ENCODE measurements at places on chromosomes 16 and 17. TPM values are rescaled to one million over a fixed set of nuclear protein-coding genes. Genes with fewer than 3 reads are reported as not detected.

DNA sequence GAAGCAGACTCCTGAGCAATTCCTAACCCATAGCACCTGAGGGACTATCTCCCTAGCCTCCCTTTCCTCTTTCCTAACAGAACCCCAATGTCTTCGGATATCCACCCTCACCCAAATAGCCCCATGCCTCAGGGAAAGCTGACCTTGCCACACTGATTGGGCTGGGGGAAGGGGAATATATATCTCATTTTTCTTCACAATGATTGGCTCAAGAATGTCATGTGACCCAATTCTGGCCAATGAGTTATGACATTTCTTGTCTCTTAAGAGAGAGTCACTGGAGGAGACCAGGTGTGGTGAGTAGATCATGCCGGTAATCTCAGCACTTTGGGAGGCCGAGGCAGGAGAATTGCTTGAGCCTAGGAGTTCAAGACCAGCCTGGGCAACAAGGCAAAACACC, 71.9 kb upstream of the NLK start:
- no peak overlapping the region for H3K27ac ChIP-seq
- DNase-seq: no peak
- no peak overlapping the region for H3K4me3 ChIP-seq
- H3K27me3 ChIP-seq: peaks cover 15% of the 10 kb centered on the region
- no peaks in the 10 kb centered on the region for H3K36me3 ChIP-seq

DNA sequence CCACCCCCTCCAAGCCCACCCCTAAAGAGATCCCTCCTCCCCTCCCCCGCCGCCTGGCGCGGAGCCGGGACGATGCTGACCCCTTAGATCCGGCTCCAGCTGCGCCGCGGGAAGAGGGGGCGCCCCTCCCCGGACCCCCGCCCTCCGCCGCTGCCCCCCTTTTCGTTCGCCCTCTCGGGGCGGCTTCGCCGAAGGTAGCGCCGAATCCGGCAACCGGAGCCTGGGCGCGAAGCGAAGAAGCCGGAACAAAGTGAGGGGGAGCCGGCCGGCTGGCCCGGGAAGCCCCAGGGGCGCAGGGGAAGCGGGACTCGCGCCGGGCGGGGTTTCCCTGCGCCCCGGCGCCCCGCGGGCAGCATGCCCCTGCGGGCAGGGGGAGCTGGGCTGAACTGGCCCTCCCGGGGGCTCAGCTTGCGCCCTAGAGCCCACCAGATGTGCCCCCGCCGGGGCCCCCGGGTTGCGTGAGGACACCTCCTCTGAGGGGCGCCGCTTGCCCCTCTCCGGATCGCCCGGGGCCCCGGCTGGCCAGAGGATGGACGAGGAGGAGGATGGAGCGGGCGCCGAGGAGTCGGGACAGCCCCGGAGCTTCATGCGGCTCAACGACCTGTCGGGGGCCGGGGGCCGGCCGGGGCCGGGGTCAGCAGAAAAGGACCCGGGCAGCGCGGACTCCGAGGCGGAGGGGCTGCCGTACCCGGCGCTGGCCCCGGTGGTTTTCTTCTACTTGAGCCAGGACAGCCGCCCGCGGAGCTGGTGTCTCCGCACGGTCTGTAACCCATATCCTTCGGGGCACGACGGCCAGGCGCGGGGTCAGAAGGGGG, 623 bp downstream of the CACNA1G start:
- H3K27ac ChIP-seq: no peak overlapping the region
- peaks cover 18% of the 10 kb centered on the region for H3K4me1 ChIP-seq
- no peak overlapping the region for H3K4me3 ChIP-seq
- H3K36me3 ChIP-seq: no peaks in the 10 kb centered on the region

DNA sequence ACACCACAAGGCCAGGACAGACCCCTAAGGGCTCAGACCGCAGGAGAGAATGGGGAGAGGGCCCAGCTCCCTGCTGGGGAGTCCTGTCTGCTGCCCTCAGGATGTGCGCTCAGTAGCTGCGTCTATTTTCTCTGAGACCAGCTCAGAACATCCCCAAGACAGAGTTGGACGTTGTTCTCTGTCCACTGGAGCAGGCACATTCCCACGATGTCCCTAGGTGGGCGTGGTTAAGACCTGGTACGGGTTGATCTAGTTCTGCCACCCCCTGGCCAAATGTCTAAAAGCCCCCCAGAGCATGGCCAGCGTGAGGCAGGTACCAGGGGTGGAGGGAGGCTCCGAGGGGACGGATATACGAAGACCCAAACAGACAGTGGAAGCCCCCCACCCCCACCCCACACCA, 842 bp upstream of the CALB2 start:
- no peaks in the 10 kb centered on the region for H3K36me3 ChIP-seq
- no peak overlapping the region for H3K4me3 ChIP-seq
- DNase-seq: no peak
- no peak overlapping the region for H3K27ac ChIP-seq
- peaks cover 24% of the 10 kb centered on the region for H3K27me3 ChIP-seq
- H3K4me1 ChIP-seq: peaks cover 2% of the 10 kb centered on the region

- peaks cover 8% of the 10 kb centered on the region for H3K4me1 ChIP-seq
- H3K4me3 ChIP-seq: no peak overlapping the region
- peaks cover 61% of the 10 kb centered on the region for H3K27me3 ChIP-seq
- H3K27ac ChIP-seq: no peak overlapping the region
- H3K36me3 ChIP-seq: no peaks in the 10 kb centered on the region
- DNase-seq: no peak
Observed at GRCh38 chr17:74677558-74678466, 34.9 kb downstream of the CD300LF start.

DNA sequence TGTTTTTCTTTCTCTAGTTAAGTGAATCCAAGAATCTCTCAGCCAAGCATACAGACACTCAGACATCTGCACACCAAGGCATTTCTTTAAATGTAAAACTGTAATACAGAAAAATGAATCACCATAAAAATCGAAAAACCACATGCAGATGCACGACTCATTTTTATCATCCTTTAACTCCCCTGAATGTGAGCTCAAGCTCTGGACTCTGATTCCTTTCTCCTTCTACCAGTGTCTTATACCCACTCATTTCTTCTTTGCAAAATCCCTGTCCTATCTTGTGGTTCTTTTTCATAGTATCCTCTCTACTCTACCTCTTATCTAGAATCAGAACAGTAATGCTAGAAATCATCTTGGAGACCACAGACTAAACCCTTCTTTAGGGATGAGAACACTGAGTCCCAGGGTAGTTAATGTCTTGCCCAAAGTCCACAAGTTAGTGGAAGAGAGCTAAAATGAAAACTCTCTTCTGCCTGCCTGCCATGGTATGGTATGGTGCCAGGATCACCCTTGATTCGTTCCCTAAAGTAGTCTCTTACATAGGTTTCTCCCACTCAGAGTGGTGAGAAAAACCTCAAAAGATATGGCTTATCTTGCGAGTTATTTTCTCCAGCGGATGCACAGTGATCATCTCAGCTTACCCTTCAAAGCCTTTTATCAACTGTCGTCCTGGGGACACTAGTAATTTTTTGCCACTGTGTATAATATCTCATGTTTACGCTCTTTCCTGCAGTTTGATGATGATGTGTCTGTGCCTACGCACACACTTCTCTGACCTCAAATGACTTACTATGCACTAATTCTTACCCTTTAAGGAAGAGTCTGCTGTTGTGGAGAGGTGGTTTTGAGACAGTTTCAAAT, 30.2 kb downstream of the BRD7 start:
- H3K27me3 ChIP-seq: no peaks in the 10 kb centered on the region
- H3K4me1 ChIP-seq: peaks cover 37% of the 10 kb centered on the region
- peak overlapping the region; percentile 70 for H3K27ac ChIP-seq
- H3K36me3 ChIP-seq: peaks cover 42% of the 10 kb centered on the region

- H3K4me1 ChIP-seq: peaks cover 27% of the 10 kb centered on the region
- H3K27ac ChIP-seq: no peak overlapping the region
- H3K4me3 ChIP-seq: no peak overlapping the region
Observed at GRCh38 chr16:71778780-71779179, 29.9 kb downstream of the AP1G1 start.

- DNase-seq: no peak
- no peak overlapping the region for H3K27ac ChIP-seq
- peaks cover 28% of the 10 kb centered on the region for H3K4me1 ChIP-seq
- H3K4me3 ChIP-seq: no peak overlapping the region
Observed at GRCh38 chr17:40411821-40412220, 5.9 kb downstream of the TOP2A start.

DNA sequence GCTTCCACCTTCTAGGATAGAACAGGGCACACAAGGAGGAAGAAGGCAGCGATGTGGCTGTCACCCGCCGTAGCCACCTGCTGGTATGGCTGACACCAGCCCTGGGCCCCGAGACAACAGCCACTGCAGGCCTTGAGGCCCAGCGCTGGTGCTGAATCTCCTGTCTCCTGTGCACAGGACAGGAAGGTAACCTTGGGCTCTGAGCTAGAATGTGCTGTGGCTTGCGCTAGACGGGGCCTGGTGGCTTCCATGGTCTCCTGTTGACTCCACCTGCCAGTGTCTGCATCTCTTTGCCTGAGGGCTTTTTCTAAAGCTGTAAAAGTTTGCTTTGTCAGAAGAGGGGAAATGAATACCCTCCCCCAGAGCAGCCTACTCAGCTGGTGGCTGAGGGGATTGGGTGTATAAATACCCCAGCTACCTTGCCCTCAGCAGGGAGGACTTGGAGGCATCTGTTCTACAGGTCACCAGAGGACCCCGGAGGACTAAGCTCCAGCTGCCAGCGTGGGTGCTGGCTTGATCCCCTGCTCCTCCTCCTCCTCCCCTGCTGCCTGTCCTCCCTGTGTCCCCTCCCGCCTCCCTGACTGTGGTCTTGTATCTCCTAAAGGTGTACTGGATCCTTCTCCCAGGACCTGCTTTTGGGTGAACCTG, 76.1 kb upstream of the SDK2 start:
- no peak overlapping the region for H3K27ac ChIP-seq
- H3K4me3 ChIP-seq: no peak overlapping the region
- DNase-seq: no peak
- no peaks in the 10 kb centered on the region for H3K36me3 ChIP-seq

GRCh38 chr17:45149669-45150664, 1.7 kb downstream of the HEXIM1 start:
- H3K27ac ChIP-seq: peak overlapping the region; percentile 100
- DNase-seq: peak; percentile 68
- H3K4me3 ChIP-seq: peak overlapping the region; percentile 99

- peaks cover 17% of the 10 kb centered on the region for H3K36me3 ChIP-seq
- H3K27ac ChIP-seq: no peak overlapping the region
- H3K4me3 ChIP-seq: no peak overlapping the region
- no peak for DNase-seq
- H3K27me3 ChIP-seq: peaks cover 8% of the 10 kb centered on the region
Observed at GRCh38 chr17:78986649-78987328, 7.1 kb upstream of the LGALS3BP start.

- H3K4me3 ChIP-seq: no peak overlapping the region
- H3K36me3 ChIP-seq: peaks cover 11% of the 10 kb centered on the region
- no peaks in the 10 kb centered on the region for H3K4me1 ChIP-seq
- H3K27ac ChIP-seq: no peak overlapping the region
Observed at GRCh38 chr16:78434401-78434800, 334.9 kb downstream of the WWOX start.

DNA sequence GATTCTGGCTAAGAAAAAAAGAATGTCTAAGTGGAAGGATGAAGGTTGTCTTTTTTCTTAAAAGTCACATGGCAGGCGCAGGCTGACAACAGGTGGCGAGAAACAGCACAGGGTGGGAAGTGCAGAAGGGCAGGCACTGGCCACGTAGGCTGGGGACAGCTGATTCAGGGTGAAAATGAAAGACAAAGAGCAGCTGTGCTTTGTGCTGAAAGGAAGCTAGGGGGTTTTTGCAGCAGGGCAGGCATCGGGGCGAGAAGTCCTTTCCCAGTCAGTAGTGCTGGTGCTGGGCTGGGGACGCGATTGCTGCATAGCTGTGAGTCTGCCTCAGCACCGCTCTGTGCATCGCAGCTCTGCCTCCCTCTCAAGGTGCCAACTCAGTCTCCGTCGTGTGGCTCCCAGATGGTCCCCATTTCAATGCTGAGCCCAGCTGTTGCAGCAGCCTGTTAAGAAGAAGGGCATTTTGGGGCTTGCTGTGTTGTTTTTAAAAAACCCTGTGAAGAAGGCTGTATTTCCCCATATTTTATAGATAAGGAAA, 183.1 kb upstream of the CCL2 start:
- no peak for DNase-seq
- no peak overlapping the region for H3K4me3 ChIP-seq
- H3K36me3 ChIP-seq: no peaks in the 10 kb centered on the region
- no peaks in the 10 kb centered on the region for H3K4me1 ChIP-seq
- no peak overlapping the region for H3K27ac ChIP-seq

- peaks cover 54% of the 10 kb centered on the region for H3K36me3 ChIP-seq
- DNase-seq: peak; percentile 79
- peak overlapping the region; percentile 84 for H3K27ac ChIP-seq
- H3K4me1 ChIP-seq: peaks cover 68% of the 10 kb centered on the region
- H3K27me3 ChIP-seq: no peaks in the 10 kb centered on the region
Observed at GRCh38 chr16:68289621-68290329, 21.0 kb downstream of the SLC7A6OS start.

The PSMD3 gene
- total RNA-seq: 106 TPM

The PRKCB gene
- total RNA-seq: 125 TPM

The ANKRD40 gene
- 39.3 TPM for total RNA-seq

The AHSP gene
- total RNA-seq: not detected

The PIK3R5 gene
- total RNA-seq: 48.9 TPM

The PCTP gene
- 9.9 TPM for total RNA-seq

All from activated CD8-positive, alpha-beta memory T cell treated with anti-CD3 and anti-CD28 coated beads, Interleukin-2, amount 10 ng/mL, durations not matched to agents 7 days and 5 days (primary cell).